ENCODE measurements at places on chromosomes 3 and 15.

DNA sequence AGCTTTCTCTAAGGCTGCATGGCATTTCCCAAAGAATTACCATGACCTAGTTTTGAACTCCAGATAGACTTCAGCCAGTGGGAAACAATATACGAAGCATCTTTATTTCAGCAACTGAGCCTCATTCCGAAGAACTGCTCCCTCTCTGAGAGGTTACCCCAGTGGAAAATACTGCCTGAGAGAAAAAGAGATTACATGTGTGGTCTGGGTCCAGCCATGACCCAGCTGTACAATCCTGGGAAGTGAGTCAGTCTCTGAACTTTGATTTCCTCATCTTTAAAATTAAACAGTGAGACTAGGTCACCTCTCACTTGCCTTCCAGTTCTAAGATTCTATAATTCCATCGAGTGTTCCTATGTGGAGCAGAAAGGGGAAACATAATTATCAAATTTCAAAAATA lies 42.4 kb downstream of the TNIK start:
- no peak for DNase-seq

GRCh38 chr3:101091489-101091888 lies 98.3 kb upstream of the ABI3BP start:
- no peak for DNase-seq

GRCh38 chr3:71247221-71247957 lies 336.1 kb downstream of the FOXP1 start:
- no peak for DNase-seq

- DNase-seq = no peak
Observed at GRCh38 chr15:57703387-57703786, 3.1 kb upstream of the POLR2M start.

GRCh38 chr3:117531078-117531767 lies 821.6 kb downstream of the TUSC7 start:
- DNase-seq = no peak

All from putamen (tissue), 1 donor.